Right renal cortex interstitium (tissue), 3 donors: ENCODE measurements at places on chromosomes 6 and 20.

DNA sequence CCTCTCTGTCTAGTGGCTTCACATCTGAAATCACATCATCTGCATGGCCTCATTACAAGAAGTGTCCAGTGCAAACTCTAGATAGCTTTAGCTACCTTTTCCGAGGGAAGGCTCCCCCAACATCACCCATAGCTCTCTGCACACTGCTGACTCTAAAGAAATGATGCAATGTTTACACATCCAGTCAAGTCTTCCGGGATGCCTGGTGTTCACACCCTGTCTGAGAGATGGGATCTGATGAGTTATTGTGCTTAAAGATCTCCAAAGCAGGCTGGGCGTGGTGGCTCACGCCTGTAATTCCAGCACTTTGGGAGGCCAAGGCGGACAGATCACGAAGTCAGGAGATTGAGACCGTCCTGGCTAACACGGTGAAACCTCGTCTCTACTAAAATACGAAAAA lies 404.6 kb upstream of the IRAK1BP1 start:
- no peak for DNase-seq

GRCh38 chr6:130367767-130368166 lies 1.9 kb downstream of the TMEM200A start:
- DNase-seq = no peak

DNA sequence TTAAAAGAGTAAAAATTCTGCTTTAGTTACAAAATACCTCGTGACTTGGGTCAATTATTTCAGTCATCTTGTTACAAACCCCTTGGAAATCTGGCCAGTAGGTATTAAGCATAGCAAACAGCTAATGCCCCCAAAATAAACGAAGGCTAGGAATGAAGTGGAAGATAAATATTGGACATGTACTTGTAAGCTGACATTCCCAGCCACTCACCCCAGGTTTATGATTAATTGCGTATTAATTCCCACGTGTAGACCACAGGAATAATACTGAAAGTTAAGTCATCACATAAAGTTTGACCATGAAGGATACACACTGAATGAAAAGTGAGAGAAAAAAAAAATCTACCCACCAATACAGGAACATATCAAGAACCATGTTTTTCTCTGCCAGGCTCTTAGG lies 936.5 kb upstream of the ADGRB3 start:
- DNase-seq = no peak

DNA sequence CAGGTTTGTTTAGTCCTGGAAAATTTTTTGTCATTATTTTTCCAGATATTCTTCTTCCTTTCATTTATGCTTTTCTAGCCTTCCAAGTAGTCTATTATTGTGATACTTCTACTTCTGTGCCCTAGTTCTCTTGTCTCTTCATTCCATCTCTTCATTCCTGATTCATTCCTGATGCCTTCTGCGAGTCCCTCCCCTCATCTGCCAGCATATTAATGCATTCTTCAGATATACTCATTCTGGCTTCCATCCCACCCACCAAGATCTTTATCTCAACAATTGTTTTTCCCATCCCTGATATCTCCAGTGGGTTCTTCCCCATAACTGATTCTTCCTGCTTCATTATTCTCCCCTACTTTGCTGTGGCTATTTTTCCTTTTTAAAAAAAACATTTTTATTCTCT lies 35.2 kb downstream of the ALDH5A1 start:
- DNase-seq = no peak

GRCh38 chr6:40352527-40353170 lies 234.5 kb downstream of the LRFN2 start:
- DNase-seq = no peak

- DNase-seq = no peak
Observed at GRCh38 chr20:34546751-34547181, 11.8 kb upstream of the MAP1LC3A start.

DNA sequence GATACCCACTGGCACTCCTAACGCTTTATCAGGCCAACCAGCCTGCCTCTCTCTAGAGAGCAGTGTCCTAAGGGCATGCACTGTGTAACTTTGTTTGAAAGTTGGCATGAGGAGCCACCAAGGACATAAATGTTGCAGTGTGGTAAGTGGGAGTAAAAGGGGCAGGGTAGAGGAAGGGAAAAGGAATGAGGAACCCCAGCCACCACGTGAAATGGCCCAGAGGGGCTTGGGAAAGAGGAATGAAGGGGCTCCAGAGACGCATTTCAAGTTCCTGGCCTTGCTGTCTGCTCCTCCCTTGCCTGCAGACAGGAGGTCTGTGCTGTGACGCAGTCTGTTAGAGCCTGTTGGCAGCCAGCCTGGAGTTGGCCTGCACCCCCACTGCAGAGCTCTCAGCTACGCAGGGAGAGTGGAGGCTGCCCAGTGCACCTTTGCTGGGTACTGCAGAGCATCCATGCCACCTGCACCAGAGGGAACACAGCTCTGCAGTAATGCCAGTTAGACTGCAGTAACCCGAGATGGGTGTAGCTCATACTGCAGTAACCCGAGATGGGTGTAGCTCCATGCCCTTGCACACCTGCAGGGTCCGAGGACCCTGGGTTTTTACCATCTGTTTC lies 86.8 kb upstream of the SNAP25 start:
- DNase-seq = no peak

GRCh38 chr6:42417641-42418112 lies 34.0 kb downstream of the TRERF1 start:
- DNase-seq = no peak

DNA sequence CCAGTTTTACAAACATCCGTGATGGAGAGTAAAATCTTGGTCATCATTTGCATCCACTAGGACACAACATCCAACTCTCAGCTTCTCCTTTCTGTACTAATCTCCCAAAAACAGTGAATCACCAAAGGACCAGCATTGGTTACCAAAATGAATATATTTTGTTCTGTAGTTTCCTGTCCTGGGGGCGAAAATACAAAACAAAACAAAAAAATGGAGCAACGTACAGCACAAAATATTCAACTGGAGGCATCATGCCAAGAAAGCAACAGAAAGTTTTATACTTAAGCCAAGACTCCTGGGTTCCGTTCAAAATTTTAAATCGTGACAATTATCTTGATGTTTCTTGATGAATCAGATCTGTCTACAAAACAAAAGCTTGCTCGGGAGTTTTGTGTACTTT lies 126.6 kb upstream of the CCDC28A start:
- peak; percentile 8 for DNase-seq

DNA sequence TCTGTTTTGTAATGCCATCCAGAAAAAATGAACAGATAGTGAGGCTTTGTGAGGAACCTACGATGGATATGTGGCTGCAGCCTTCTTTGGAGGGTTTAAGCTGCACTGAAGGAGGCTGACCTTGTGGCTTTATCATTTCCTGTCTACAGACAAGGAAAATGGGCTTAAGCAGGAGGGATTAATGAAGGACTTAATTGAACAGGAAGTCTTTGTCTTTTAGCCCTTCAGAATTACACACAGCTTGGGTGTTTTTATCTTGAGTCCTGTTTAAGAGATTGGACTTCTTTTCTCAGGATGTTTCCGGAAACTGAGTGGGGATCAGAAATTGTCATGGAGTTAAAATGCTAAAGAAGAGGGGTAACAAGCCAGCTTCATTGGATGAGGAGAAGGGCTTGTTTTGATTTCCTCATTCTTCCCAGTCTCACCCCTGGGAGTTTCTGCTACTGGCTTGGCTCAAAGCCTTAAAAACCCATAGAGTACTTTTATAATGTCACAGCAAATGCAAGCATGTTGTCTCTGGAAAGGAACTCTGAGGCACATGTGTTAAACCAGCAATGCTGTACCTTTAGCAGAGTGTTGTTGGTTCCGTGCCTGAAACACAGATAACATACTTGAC lies 193.6 kb downstream of the JARID2 start:
- no peak for DNase-seq
